ENCODE measurements at places on chromosomes 12 and 14.

- no peak for DNase-seq
These were observed 422.9 kb upstream of the OR4E1 start for GRCh38 chr14:22096514-22096895.

DNA sequence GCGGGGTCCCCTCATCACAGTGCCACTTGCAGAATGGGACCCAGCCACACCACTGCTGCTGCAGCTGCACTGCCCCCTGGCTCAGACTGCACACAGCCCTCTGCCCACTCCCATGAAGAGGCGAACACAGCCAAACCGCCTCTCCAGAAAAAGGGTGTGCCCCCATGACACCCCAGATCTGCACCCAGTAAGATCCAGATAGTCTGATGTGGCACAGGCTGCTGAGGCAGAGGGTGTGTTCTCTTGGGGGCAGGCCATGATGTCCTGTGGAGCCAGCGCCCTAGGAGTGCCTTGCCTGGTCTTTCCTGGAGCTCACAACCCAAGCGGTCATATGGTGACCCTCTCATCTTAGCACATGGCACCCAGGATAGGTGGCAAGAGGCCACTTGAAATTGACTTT lies 44.4 kb downstream of the SLC8B1 start:
- no peak for DNase-seq

DNA sequence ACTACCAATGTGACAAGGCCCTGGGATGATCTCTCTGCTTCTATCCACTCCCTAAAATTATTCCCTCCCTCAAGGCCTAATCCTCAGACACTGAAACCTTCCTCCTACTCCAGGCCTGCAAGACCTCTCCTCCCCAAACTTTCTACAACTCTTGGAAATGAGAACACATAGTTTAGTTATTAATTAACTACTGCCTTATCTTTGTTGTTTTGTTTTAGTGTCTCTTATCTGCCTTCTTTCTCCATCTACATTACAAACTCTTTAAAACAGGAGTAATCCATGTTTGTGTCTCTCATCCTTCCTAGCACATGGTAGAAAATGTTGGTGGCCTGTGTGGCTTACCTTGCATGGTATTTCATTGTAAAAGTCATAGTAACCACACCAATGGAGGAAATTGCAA lies 139.9 kb upstream of the G2E3 start:
- no peak for DNase-seq

DNA sequence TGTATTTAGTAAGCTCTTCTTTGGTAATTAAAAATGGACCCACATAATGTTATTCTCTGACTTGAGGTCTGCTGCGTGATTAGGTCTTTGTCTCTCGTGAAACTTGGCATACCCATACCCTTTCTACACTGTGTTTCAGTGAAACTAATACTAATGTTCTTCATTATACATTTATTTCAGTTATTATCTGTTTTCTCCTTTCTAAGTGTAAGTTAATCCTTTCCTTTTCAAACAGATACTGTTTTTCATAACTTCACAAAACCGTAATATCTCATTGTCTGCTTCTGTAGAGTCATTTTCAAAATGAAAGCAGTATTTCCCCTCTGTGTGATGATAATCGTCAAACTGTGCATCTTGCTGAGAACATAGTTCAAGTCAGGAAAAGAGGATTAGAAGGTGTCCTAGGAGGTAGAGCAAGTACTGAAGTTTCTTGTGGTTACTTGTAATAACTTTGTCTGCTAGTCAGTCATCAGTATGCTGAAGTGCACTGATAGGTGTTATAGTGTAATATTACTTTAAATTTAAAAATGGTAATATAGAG lies 15.9 kb downstream of the PYROXD1 start:
- no peak for DNase-seq

- no peak for DNase-seq
These were observed 24.8 kb downstream of the PLEK2 start for GRCh38 chr14:67387195-67387594.

- DNase-seq, result no peak
These were observed 54.3 kb upstream of the CCDC91 start for GRCh38 chr12:28135801-28136439.

- DNase-seq, result no peak
These were observed 16.2 kb upstream of the RNASE1 start for GRCh38 chr14:20818861-20819260.

All from fibroblast of the conjunctiva (primary cell).